ENCODE measurements at places on chromosomes 1 and 21.
A peak's percentile ranks its signal among the peaks of the same experiment; 100 is the strongest.

GRCh38 chr1:59162665-59163064 is 134.2 kb upstream of the FGGY start:
- DNase-seq, result no peak

- DNase-seq, result no peak
Measured at GRCh38 chr1:62058956-62059355, 135.7 kb upstream of the L1TD1 start.

DNA sequence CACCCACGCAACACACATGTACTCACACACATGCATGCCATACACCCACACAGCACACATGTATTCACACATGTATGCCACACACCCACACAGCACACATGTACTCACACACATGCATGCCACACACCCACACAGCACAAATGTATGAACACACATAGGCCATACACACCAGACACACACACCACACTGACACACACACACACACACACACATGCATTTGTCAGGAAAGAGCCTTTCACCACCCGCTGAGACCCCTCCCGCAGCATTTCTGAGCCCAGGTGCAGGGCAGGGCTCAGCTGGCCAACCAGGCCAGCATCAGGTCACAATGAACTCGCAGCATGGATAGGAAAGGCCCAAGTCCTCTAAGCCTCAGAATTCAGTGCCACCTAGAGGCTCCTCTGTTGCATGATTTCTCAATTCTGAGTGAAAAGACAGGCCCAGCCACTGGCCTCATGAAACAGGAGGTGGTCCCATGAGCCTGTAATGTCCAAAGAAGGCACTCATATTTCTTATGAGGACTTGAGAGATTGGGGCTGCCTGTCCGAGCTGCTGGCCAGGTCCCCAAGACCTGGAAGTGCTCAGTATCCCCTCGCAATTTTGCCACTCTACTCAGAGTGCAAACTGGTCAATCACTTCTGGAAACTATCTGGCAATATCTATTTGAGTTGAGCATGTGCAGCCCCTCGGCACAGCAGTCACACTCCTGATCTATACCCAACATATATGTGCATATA is 57.3 kb downstream of the PSMG1 start:
- peak; percentile 64 for DNase-seq

GRCh38 chr1:26858891-26859640 is 3.9 kb upstream of the SFN start:
- DNase-seq, result no peak

- DNase-seq, result no peak
Measured at GRCh38 chr1:44262414-44262813, 49.1 kb downstream of the DMAP1 start.

- DNase-seq, result no peak
Measured at GRCh38 chr1:34712007-34712688, 42.7 kb upstream of the GJB5 start.
